ENCODE measurements at places on chromosomes 13 and 19.

- DNase-seq: no peak
These were observed 636 bp upstream of the FOXO1 start for GRCh38 chr13:40666933-40667621.

GRCh38 chr13:48116808-48117207 is 21.9 kb upstream of the MED4 start:
- DNase-seq: no peak

GRCh38 chr13:43401361-43401760 is 378.0 kb downstream of the DNAJC15 start:
- no peak for DNase-seq

DNA sequence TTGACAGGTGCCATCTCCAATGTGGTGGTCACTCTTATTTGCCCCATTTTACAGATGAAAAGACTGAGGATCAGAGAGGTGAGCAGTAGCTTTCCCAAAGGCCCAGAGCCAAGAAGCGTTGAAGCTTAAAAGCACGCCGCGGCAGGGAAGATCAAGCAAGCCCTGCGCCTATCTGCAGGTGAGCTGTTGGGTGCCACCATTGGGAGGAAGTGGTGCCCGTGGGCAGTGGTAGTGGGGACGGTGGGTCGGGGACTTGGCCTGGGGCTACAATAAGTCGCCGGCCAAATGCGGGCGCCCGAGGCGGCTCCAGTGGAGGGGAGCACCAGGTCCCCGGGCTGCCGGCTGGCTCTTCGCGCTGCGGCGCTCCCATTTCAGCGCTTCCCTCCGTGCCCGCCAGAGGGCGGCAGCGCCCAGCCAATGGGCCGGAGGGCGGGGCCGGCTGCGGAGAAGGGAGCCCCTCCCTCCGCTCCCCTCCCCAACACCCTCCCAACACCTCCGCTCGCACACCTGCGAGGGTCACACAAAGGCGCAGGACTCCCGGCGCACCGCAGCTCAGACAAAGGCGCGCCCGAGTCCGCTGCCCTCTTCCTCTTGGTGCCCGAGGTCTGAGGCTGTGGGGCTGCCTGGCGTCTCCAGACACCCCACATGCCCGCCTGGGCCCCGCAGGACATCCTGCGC is 744 bp upstream of the POU2F2 start:
- DNase-seq: no peak

GRCh38 chr13:30313311-30313710 is 6.0 kb upstream of the KATNAL1 start:
- no peak for DNase-seq

GRCh38 chr13:103948426-103948825 is 882.2 kb upstream of the SLC10A2 start:
- DNase-seq: no peak

DNA sequence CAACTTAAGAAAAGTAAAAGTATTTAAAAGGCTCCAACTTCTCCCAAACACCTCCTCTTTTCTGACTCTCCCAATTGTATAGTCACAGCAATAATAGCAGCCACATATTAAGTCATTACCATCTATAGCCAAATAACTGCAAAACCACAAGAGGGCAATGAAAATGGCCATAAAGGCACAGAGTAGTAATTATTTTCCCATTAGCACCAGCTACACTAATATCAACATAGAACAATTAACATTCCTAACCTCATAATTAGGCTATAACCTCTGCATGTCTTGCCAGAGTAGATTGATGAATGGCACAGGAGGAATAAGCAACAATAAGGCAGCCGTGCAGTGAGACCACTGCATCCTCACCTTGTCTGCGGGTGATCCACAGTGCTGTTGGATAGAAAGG is 226.4 kb upstream of the SERP2 start:
- no peak for DNase-seq

DNA sequence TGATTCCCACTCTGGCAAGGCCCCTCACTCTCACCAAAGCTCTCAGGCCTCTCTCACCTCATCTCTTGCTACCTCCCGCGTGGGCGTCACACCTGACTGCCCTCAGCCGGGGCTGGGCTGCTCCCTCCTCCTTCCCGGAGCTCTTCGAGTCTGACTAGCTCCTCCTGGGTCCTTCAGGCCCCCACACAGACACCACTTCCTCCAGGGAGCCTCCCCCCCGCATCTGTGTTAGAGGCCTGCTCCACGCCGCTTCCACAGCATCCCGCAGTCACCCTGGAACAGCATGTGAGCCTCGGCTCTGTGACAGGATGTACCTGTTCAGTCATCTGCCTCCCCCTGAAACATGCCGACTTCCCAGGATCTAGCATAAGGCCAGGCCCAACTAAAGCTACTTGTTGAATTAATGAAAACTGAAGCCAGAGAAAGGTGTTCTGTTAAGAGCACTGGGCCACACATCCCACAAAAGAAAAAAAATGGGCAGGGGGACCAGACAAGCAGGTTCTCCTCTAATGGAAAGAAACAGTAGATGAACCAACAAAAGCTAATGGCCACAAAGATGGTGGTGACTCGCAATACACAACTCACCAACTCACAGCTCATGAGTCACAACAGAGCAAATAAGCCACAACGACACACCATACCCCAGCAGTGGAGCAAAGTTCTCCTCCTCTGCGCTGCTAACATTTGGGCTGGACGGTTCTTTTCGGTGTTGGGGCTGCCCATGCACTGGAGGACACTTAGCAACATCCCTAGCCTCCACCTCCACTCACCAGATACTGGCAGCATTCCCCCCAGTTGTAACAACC is 3.0 kb downstream of the PPP6R1 start:
- DNase-seq: no peak

DNA sequence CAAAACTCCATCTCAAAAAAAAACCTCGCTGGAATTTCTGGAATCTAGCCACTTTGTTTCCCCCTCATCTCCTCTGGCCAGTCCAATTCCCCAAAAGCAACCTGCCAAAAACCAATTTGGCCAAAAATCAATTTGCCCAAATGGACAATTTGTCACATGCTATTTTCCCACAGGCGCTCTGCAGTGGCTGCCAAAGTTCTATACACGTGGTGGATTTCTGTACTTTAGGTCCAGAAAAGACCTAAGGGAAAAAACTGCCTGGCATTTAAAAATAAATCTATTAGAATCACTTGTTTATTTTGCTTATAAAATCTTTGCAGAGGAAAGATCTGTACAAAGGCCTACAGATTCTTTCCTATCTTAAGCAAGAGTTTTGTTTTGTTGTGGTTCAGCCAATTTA is 79.4 kb downstream of the MAP4K1 start:
- DNase-seq: no peak

DNA sequence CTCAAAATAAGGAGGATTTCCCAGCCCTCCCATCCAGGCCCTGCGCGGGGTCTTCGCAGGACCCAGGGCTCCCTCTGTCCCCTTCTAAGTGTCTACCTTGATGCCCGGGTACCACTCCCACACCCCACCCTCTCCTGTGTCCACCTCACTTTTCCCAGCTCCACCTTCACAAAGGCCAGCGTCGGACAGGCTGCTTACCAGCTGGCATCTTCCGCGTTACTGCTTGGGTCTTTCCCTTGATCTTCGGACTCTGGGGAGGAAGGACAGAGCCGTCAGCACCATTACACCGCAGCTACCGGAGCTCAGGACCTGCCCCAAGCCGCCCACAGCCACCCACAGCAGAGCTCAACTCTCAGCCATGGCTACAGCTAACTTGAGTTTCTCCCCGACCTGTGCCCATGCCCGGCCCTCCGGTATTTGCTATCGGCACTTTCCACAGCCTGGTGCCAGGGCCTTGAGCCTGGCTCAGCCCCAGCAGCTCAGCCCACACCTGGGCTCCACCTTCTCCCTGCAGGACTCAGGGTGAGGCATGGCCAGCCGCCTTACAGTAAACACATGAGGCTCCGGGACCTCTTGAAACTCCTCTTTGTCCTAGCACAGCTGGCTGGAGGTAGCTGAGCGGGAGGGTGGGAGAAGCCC is 3.8 kb downstream of the C13orf46 start:
- DNase-seq: peak; percentile 56

DNA sequence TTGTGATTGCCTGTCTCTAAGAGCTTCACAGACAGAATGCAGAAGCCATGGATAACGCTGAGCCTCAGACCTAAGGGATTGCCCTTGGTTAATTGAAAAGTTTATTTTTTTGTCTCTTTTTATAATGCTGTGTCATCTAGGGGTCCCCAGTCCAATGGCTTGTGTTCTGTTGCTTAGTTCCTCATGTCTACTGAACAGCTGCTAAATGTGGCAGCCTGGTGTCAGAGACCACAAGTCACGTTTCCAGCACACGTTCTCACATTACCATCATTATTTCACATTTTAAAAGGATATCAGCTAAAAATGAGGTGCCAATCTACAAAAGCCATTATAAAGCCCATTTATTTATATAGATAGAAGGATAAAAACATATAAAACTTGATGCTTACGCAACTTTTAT is 1362.0 kb downstream of the PCDH9 start:
- DNase-seq: no peak

DNA sequence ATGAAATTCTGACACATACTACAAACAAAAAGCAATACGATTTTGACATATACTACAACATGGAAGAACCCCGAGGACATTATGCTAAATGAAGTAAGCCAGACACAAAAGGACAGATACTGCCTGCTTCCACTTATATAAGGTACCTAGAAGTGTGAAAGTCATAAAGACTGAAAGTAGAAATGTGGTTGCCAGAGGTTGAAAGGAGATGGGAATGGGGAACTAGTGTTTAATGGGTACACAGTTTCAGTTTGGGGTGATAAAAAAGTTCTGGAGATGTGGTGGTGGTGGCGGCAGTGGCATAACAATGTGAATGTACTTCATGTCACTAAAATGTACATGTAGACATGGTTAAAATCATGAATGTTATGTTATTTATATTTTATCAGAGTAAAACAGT is 12.1 kb upstream of the NDFIP2 start:
- DNase-seq: no peak

DNA sequence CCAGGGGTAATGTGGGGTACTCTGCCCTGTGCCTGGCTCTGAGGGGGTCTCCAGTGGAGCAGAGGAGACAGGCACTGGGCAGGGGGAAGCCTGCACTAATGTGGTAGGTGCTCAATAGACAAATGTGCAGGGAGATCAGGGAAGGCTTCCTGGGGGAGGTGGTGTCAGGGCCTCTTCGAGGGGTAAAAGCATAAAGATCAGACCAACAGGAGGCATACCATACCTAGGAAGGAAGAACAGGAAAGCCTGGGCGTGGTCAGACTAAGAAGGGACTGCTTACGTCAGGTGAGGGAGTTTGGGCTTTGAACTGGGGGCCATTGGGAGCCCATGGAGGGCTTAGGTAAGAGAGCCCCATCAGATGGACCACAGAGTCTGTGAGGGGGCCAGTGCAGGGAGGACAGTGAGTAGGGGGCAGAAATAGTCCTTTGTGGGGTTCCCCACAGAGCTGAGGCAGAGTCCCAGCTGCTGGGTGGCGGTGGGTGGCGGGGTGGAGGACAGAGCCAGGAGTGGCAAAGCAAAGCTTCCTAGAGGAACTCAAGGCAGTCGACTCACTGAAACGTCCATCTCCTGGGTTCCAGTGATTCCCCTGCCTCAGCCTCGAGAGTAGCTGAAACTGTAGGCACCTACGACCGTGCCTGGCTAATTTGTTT is 8.8 kb downstream of the PRR36 start:
- DNase-seq: no peak

DNA sequence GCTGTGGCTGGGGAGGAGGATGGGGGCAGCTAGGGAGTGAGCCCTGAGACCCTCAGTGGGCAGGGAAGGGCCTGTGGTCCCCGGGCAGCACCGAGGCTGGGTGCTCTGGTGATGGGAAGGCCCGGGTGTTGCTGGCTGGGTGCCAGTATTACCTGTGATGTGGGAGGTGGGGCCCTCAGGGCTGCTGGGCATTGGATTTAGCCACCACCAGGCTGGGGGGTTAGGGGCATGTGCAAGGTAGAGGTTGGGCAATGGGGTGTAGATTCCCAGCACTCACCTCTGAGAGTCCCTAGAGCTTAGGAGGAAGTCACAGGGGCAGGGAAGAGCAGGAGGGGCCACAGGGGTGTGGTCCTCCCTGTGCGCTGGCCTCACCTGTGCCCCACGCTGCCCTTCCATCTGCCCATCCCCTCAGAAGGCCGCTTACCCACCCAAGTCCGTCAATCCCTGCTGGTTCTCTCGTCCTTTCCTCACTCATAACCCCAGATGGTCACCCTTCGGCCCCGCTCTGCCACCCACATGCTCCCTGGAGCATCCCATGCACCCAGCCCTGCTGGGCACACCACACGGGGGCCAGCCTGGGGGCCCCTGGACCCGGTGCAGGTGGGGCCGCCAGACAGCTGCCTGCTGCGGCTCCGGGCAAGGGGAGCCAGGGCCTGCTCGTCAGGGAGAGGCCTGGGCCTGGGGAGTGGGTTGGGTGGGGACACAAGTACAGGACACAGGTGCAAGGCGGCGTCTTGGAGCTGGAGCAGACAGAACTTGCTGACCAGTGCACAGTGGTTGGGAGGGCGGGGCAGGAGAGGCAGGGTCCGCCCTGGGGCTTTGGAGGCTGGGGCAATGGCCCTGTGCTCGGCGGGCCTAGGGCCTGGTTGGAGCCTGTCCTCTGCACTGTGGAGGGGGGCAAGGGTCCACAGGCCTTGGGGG is 12.5 kb downstream of the EPN1 start:
- no peak for DNase-seq

DNA sequence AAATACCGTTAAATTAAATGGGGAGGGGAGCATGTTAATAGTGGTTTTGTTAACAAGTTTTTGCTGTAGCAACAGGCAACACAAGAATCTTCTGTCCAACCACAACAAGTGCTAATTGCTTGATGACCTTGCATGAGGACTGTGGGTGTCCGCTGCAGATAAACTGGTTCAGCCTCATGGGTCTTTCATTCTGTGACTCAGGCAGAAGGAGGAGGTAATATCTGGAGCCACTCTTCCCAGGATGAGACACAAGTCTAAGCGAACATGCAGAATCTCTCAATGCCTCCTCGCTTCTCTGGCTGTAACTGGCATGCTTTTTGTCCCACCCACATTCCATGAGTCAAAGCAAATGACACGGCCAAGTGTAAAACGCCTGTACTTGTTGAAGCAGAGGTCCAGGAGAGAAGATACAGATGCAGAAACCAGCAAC is 56.6 kb upstream of the MYO16 start:
- DNase-seq: no peak
